Activated naive CD4-positive, alpha-beta T cell (primary cell): ENCODE measurements at places on chromosomes 2 and 18.

GRCh38 chr2:142307616-142308115 is 176.8 kb upstream of the LRP1B start:
- DNase-seq = no peak

- no peak for DNase-seq
Measured at GRCh38 chr2:174368691-174369090, 26.8 kb upstream of the SCRN3 start.

GRCh38 chr2:157825885-157826284 is 50.2 kb downstream of the ACVR1 start:
- no peak for DNase-seq

- DNase-seq = no peak
Measured at GRCh38 chr18:34773961-34774766, 64.1 kb downstream of the DTNA start.

GRCh38 chr18:47264308-47264700 is 12.8 kb upstream of the SKOR2 start:
- DNase-seq = no peak

DNA sequence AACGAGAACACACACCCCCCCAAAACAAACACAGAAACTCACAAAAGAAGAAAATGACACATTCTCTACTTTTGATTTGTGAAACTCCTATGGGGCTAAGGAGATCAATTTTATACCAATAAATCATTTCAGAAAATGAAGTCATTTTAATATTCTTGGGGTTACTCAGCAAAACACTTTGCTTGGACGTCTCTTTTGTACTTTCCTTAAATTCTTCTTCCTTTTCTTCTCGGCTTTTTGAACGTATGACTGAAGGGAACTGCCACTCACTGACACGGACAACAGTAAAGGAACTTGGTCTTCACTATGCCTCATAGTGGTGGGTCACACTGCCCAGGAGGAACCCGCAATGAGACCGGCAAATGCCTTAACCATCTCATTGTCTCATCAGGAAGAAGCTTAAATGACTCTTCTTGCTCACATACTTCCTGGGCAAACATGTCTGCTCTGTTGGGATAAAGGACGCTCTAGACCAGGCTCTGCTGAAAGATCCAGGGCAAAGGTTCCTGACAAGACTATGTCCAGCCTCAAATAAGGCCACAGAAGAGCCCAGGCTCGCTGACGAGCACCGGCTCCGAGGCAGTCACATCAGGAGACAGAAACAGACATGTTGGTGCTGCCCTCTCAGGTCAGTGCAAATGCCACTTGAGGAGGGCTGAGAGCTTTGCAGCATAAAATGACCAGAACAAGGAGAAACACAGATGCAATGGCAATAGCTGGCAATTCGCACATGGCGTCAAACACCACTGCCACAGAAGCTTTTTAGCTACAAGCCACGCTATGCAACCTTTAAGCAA is 205.5 kb downstream of the TGIF1 start:
- no peak for DNase-seq

DNA sequence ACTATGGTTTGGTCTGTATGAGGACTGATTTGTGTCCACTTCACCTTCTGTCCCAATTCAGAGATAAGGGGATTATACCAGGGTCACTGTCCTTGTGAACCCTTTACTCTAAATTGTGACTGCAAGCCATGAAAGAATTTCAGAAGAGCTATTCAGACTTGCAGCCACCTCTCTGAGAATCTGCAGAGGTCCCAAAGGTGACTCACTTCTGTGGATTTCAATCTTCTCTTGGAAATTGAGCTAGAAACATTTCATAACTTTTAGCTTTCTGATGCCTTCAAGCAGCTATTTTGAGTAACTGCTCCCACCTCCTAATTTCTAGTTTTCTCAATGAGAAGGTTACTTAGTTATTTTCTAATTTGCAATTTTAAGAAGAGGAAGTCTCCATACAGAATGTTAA is 1242.4 kb upstream of the ACVR2A start:
- no peak for DNase-seq

- DNase-seq = no peak
Measured at GRCh38 chr18:57982372-57983021, 61.5 kb upstream of the NEDD4L start.

GRCh38 chr2:118312969-118313756 is 224.9 kb downstream of the INSIG2 start:
- DNase-seq = no peak

DNA sequence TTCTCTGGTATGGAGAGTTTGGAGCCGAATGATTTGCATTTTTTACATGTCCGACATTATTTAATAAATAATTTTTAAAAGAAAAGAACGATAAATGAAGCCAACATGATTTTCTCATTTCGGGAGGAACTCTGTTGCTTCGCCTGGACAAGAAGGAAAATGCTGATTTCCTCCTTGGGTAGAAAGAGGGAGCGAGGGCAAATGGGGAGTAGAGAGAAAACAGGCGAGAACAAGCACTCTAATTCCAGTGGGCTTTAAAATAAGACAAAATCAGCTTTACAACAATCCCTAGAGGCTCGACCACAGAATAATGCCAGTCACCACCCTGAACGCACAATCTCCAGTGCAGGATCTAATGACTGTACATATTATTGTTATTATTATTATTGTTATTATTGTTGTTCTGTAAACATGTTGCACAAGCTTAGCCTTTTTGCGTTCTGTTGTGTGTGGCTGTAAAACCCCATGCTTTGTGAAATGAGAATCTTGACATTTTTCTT is 3.7 kb downstream of the DLX1 start:
- no peak for DNase-seq

- DNase-seq = no peak
Measured at GRCh38 chr2:202555356-202555755, 79.4 kb upstream of the FAM117B start.

GRCh38 chr2:127084611-127085316 is 22.2 kb downstream of the BIN1 start:
- DNase-seq = no peak

- DNase-seq = no peak
Measured at GRCh38 chr2:232773815-232774214, 2.5 kb downstream of the KCNJ13 start.

DNA sequence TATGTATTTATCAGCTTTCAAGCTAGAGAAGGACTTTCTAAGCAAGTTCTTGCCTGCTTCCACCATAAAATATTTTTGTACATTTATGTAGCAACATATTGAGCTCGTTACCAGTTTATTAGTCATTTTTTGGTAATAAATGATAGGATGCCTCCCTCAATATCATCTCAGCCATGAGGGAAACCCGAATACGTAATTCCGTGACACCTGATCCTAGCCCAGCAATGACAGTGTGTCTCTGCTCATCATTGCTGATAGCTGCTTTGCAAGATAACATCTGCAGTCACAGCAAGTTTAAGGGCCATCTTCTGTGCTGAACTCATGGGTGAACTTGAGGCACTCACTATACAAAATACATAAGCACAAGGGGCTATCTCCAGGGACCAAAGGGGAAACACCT is 62.2 kb downstream of the COL6A3 start:
- DNase-seq = no peak

DNA sequence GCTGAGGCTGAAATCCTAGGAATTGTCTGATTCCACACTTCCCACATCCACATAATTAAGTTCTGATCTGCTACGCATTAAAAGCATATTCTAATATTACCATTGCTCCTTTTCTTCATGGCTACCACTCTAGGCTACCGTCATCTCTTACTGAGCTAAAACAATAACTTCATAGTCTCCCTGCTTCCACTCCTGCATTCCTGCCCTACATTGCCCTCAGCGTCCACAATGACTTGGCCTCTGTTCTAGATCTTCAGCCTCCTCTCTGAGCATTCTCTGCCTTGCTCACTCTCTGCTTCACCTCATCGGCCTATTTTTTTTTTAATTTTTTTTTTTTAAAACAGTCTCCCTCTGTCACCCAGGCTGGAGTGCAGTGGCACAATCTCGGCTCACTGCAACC is 15.8 kb upstream of the TLK1 start:
- DNase-seq = no peak

GRCh38 chr2:230161184-230161583 is 58.6 kb downstream of the SP110 start:
- DNase-seq = no peak
